Keratinocyte (primary cell): ENCODE measurements at places on chromosomes 4 and X. TPM values are rescaled to one million over a fixed set of nuclear protein-coding genes. Genes with fewer than 3 reads are reported as not detected.

- DNase-seq, result no peak
These were observed 166.0 kb downstream of the ARAP2 start for GRCh38 chr4:36078319-36078718.

The DCAF4L1 gene
- polyA plus RNA-seq, result 0.16 to 0.75 TPM (median 0.46 TPM) in 3 replicates

GRCh38 chr4:26468977-26469376, 21.3 kb downstream of the CCKAR start:
- no peak for DNase-seq

DNA sequence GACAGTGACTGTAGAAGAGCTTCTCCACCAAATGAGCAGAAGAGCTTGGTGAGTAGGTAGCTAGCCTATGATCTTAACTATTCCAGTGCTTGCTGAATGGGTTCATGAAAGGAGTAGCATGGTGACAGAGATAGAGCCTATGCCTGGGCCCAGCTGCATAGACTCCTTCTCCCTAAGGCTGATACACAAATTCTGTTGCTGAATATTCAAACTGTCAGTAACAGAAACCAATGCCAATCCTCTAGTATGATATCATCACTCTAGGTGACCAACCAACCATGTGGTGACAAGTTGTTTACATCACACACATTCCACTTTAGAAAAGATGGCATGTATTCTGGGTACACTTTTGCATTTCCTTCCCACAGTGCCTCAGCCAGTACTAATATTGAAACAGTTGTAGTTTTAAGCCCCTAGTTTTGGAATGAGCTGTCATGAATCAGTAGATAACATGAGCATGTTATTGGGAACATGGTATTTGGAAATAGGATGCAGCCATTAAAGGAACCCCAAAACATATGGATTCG, 103.4 kb upstream of the GRXCR1 start:
- DNase-seq, result no peak

- no peak for DNase-seq
These were observed 69.8 kb upstream of the LONRF3 start for GRCh38 chrX:118904664-118905063.

DNA sequence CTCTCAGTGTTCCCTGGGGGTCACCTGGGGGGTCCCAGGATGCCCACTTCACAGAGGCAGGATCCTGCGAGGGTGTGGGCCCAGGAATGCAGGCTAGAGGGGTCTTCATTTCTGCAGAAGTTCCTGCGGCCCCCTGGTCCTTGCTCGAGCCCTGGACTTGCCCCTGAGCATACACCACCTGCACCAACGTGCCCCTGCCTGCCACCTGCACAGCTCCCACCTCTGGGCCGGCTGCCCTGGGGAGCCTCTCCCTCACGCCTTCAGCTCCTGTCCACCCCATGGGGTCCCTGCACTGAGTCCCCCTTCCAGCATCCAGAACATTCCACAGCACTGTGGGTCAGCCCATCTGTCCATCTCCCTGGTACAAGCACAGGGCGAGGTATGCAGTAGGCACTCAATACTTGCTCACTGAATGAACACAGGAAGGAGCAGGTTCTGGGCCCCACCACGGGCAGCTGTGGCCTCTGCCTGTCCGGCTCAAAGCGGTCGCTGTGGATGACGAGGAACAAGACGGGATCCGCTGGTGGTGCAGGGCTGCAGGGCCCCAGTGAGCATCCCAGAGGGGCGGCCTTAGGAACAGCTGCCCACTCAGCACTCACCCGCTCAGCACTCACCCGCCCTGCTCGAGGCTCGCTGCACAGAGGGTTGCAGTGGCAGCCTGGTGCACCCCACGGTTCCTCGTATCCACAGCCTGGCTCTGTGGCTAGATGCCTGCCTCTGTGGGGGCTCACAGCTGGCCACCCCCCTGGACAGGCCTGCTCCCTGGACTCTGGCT, 70.5 kb upstream of the MXD4 start:
- DNase-seq, result no peak

The PAK3 gene
- polyA plus RNA-seq, result 0.27 to 0.37 TPM (median 0.34 TPM) in 3 replicates

GRCh38 chr4:15354371-15355297, 73.2 kb upstream of the C1QTNF7 start:
- no peak for DNase-seq

The UBL4A gene
- 15.2 to 26.7 TPM (median 20.4 TPM) in 3 replicates for polyA plus RNA-seq

GRCh38 chr4:175431694-175432093, 380.4 kb downstream of the GPM6A start:
- no peak for DNase-seq

GRCh38 chr4:56003606-56004005, 54.9 kb downstream of the CEP135 start:
- DNase-seq, result no peak

The ABLIM2 gene
- 0.94 to 3.0 TPM (median 1.1 TPM) in 3 replicates for polyA plus RNA-seq

- no peak for DNase-seq
These were observed 39.4 kb downstream of the GLRA3 start for GRCh38 chr4:174789657-174790056.

- no peak for DNase-seq
These were observed 12.7 kb downstream of the STEEP1 start for GRCh38 chrX:119552508-119552907.

The P2RY10 gene
- polyA plus RNA-seq, result 0.21 TPM in 1 of 3 replicates, not detected in the others

DNA sequence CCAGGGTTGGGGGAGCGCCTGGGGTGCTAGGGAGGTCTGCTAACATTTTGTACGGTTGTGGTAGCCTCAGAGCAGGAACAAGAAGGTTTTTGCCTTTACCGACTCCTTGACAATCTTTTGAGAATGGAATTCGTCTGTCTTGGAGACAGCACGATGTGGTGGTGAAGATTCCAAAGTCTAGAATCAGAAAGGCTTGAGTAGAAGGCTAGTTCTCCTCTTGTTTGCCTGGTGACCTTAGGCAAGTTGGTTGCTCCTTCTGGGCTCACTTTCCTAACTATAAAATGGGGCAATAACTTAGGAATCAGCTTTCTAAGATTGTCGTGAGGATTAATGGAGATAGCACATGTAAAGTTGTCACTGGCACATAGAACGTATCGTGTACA, 741 bp downstream of the FAM47E start:
- no peak for DNase-seq

DNA sequence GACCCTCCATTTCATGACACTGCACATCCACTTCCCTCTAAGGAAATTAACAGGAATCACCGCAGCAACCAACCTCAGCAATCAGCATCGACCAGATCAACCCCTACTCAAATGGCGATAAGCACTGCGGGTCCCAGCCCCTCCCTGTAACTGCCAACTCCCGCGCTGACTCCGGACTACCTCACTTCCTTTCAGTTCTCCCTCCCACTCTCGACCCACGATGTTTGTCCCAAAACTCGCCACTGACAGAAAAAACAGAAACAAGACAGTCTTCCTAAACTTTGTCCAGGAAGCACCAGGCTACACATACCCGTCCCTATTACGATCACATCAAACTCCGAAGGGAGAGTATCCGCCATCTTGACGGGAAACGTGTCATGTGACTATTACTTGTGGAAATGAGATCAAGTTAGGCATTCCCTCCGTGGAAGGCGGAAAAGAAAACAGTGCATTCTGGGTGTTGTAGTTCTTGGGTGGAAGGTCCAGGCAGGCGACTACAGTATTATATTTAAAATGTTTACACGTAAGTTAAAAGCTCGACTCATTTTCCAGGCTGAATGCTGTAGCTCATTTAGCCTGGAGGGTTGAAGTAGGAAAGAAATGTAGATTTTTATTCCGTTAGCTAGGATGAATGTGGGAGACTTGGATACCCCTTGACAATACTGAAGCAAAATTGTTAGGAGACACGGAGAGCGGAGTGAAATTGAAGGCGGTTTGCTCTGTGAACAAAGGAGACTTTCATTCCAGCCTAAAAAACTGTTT, at the start of gene CHM:
Gene CHM (minus strand): TSS at position 385 of the 762 bp plus-strand sequence. CDS start 26 bp downstream, at position 359.
- DNase-seq, result peak; percentile 28

GRCh38 chrX:111410590-111411078, 1.4 kb downstream of the DCX start:
- DNase-seq, result no peak

The GUCY1B1 gene
- 0.05 to 0.09 TPM (median 0.08 TPM) in 3 replicates for polyA plus RNA-seq

The EMCN gene
- not detected in 3 replicates for polyA plus RNA-seq

DNA sequence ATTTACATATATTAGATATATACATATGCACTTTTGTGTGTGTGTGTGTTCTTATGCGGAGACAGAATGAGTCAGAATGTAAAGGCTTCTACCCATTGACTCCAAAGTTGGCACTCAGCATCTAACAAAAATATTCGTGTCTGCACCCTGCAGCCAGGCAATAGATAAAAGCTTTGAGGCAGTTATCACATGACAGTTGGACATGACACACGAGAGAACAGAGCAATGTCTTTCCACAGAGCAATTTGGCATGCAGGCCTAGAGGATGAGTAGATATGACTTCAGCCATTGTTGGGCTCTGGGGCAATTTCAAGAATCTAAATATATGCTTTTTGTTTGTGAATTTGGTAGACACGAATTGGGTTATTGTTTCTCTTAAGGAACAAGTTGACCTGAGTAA, 391.2 kb downstream of the SLITRK2 start:
- DNase-seq, result no peak

DNA sequence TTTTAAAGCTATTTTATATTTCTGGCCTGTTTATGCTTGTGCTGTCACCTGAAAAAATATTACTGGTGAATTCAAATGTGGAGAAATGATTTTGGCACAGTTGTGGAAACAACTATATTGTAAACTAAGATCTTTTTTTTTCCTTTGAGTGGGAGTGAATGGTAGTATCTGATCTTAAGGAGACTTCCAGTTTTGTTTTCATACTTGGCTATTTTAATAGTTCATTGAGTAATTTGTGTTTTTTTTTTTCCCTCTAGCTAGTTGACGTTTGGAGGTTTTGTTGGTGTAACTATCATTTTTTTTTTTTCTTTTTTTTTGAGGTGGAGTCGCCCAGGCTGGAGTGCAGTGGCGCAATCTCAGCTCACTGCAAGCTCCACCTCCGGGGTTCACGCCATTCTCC, 10.5 kb downstream of the STAG2 start:
- no peak for DNase-seq

DNA sequence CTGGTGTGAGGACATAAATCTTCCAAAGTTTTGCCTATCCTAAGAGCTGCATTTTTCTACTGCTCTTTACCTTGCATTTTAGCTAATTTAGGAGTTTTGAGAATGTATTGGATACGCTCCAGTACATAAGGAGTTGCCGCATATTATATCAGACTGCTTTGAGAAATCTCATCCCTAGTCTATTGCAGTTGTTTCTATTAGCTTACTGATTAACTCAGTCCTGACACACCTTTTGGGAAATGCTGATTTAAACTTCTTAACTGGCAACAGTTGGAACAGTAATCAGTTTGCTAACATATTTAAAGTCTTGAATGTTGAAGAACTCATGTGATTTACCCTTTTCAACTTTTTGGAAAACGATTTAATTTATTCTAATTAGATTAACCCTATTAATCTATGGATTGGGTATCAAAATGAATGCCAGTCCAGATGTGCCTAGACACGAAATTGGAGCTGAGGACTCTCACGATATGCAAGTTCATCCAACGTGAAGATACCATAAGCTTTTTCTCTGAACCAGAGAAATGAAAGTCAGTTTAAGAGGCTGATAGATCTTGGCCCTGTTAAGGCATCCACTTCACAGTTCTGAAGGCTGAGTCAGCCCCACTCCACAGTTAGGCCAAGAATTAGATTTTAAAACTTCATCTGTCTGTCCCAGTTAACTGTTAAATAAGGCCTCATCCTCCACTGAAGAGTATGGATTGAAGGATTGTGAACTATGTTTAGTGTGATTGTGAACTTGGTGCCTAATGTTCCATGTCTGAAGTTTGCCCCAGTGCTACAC, 90.0 kb downstream of the MAOA start:
- DNase-seq, result no peak

The CT45A10 gene
- not detected in 3 replicates for polyA plus RNA-seq

The OTUD6A gene
- not detected in 3 replicates for polyA plus RNA-seq

- DNase-seq, result no peak
These were observed 18.8 kb downstream of the ATP1B4 start for GRCh38 chrX:120380699-120381098.

The MOSPD2 gene
- polyA plus RNA-seq, result 14.0 to 20.4 TPM (median 15.6 TPM) in 3 replicates

The PRICKLE3 gene
- polyA plus RNA-seq, result 8.6 to 13.7 TPM (median 8.7 TPM) in 3 replicates
